Activated naive CD8-positive, alpha-beta T cell treated with anti-CD3 and anti-CD28 coated beads for 36 hours (primary cell): ENCODE measurements at places on chromosomes 5 and 9. TPM values are rescaled to one million over a fixed set of nuclear protein-coding genes. Genes with fewer than 3 reads are reported as not detected.

- no peak for DNase-seq
- H3K27ac ChIP-seq = no peak overlapping the region
- peaks cover 3% of the 10 kb centered on the region for H3K27me3 ChIP-seq
- H3K4me1 ChIP-seq = no peaks in the 10 kb centered on the region
- no peaks in the 10 kb centered on the region for H3K36me3 ChIP-seq
These were observed 9.3 kb upstream of the TRPC7 start for GRCh38 chr5:136374638-136375037.

DNA sequence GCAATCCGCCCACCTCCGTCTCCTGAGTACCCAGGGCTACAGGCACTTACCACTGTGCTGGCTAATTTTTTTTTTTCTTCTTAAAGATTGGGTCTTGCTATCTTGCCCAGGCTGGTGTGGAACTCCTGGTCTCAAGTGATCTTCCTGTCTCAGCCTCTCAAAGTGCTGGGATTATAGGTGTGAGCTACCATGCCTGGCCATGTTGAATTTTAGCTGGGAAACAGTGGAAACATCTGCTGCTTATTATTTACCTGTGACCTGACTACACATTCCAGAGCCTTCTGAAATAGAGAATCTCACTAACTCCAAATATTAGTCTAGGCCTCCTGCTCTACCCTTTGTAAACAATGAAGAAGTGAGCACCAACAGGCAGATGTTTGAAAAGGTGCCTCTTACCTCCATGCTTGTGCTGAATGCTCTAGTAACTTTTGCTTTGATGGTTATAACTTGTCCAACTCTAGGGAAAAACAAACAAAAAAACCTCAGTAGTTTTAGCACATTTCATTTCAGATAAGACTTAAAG lies 22.5 kb downstream of the ACOT12 start:
- no peak for DNase-seq
- H3K27me3 ChIP-seq = peaks cover 5% of the 10 kb centered on the region
- no peaks in the 10 kb centered on the region for H3K4me1 ChIP-seq
- H3K27ac ChIP-seq = no peak overlapping the region

GRCh38 chr5:60293518-60293917 lies 400.0 kb upstream of the PDE4D start:
- no peak overlapping the region for H3K27ac ChIP-seq
- H3K27me3 ChIP-seq = no peaks in the 10 kb centered on the region
- no peaks in the 10 kb centered on the region for H3K36me3 ChIP-seq
- no peak for DNase-seq
- H3K4me1 ChIP-seq = no peaks in the 10 kb centered on the region

DNA sequence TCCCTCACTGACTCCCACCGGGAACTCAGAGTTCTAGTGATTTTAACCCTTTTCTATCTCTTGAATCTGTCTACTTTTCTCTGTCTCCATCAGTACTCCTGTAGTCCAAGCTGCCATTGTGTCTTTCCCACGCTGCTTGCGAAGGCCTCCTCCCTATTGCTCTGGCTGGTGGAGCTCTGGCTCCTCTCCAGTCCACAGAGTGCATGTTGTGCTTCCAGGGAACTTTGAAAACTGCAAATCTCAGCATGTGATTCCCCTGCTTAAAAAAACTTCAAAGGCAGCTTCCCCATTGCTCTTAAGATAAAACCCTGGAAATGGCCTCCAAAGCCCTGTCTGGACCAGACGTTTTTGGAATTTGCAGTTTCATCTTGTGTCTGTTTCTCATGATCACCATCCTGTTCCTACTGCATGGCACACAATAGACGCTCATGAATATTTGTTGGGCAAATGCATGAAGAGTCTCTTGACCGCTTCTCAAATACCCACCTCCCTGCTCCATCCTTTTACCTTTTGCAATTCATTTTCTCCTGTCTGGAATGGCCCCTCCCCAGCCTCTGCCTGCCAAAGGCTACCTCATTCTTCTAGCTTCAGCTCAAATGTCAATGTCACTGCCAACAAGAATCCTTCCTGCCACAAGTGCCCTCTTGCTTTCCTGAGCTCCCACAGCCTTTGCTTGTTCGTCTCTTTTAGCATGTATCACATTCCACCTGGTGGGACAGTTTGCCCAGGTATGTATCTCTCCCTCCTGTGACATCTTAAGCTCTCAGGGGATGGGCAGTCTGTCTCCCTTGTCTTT lies 293.2 kb downstream of the ARHGAP26 start:
- DNase-seq = no peak
- no peaks in the 10 kb centered on the region for H3K27me3 ChIP-seq
- H3K4me1 ChIP-seq = peaks cover 42% of the 10 kb centered on the region
- peaks cover 66% of the 10 kb centered on the region for H3K36me3 ChIP-seq
- H3K4me3 ChIP-seq = no peak overlapping the region
- no peak overlapping the region for H3K27ac ChIP-seq

SLC45A2 gene
- not detected for total RNA-seq

DNA sequence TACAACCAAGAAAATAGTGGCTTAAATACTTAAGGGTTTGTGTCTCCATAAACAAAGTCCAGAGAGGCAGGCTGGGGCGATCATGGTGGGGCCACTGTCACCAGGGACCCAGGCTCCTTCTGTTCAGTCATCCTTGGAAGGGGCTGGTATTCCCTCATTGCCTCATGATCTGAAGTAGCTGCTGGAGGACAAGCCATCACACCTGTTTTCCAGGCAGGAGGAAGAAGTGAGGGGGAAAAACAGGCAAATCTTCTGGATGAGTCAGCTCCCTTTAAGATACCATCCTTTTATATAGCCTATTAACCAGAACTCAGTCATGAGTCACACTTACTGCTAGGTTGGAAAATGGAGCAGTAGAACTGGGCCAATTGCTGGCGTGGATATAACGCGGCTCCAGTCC lies 92.3 kb downstream of the DAP start:
- H3K4me3 ChIP-seq = no peak overlapping the region
- no peaks in the 10 kb centered on the region for H3K27me3 ChIP-seq
- DNase-seq = no peak

DNA sequence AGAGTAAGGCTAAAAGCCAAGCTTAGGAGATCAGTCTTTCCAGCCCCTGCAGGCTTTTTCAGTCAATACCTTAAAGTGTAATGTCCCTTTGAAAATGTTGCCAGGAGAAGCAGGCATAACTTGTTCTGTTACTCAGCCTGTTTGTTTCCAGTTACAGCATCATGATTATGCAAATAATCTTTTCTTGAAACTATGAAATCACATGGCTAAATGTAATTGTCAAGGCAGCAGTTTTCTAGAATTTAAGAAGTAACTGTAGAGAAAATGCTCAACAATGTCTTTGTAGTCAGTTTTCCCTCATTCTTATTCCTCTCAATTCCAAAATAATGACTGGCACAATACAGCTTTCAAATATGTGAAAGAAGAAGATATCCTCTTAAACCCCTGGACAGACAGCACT lies 1.9 kb upstream of the GPR107 start:
- no peak for DNase-seq
- peak overlapping the region; percentile 53 for H3K4me3 ChIP-seq
- peaks cover 27% of the 10 kb centered on the region for H3K4me1 ChIP-seq
- H3K36me3 ChIP-seq = no peaks in the 10 kb centered on the region
- peak overlapping the region; percentile 30 for H3K27ac ChIP-seq

DNA sequence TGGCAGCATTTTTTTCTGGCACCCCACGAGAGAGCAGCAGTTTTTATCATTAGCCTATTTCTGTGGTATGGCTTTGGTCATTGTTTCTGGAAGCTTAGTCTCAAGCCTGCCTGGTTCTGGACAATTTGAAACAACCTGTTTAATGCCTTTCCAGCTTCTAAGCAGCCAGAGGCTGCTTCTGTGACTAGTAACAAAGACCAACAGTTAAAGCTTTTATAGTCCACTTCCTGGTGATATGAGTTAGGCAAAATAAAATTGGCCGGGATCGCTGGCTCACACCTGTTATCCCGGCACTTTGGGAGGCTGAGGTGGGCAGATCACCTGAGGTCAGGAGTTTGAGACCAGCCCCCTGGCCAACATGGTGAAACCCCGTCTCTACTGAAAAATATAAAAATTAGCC lies 24.0 kb downstream of the LYRM7 start:
- no peak overlapping the region for H3K4me3 ChIP-seq
- H3K27me3 ChIP-seq = no peaks in the 10 kb centered on the region
- no peak for DNase-seq
- H3K36me3 ChIP-seq = peaks cover 6% of the 10 kb centered on the region

GRCh38 chr5:151458314-151458713 lies 10.9 kb downstream of the SLC36A1 start:
- no peak for DNase-seq
- no peaks in the 10 kb centered on the region for H3K36me3 ChIP-seq
- H3K4me1 ChIP-seq = peaks cover 2% of the 10 kb centered on the region
- H3K27ac ChIP-seq = no peak overlapping the region
- no peaks in the 10 kb centered on the region for H3K27me3 ChIP-seq

DNA sequence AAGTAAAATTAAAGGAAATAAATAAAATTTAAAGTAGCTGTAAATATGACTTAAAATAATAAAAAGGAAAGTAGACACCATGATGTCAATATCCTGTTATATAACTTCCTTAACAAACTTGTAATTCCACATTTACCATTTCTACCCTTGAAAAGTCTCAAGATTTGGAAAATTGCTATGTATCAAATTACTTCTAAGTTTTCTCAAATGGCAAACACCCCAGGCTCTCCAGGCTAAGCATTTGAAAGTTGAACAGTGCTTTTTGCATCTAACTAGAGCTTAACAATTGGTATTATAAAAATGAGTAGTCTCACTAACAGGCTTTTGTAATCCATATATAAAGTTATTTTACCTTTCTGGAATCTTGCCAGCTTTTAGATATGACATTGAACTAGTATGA lies 41.5 kb upstream of the MACIR start:
- DNase-seq = no peak
- no peak overlapping the region for H3K27ac ChIP-seq
- peaks cover 5% of the 10 kb centered on the region for H3K36me3 ChIP-seq
- H3K4me1 ChIP-seq = peaks cover 6% of the 10 kb centered on the region
- H3K27me3 ChIP-seq = no peaks in the 10 kb centered on the region

DNA sequence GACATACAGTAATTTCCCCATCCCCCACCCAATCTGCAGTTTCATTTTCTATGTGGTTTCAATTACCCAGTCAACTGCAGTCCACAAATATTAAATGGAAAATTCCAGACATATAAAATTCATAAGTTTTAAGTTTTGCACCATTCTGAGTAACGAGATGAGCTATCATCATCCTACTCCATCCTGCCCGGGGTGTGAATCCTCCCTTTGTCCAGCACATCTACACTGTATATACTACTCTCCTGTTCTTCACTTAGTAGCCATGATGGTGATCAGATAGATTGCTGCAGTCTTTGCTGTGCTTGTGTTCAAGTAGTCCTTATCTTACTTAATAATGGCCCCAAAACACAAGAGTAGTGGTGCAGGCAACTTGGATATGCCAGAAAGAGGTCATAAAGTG lies 11.3 kb downstream of the OXCT1 start:
- peak overlapping the region; percentile 73 for H3K27ac ChIP-seq
- H3K4me1 ChIP-seq = peaks cover 27% of the 10 kb centered on the region
- H3K27me3 ChIP-seq = no peaks in the 10 kb centered on the region
- DNase-seq = no peak

- no peak for DNase-seq
- no peak overlapping the region for H3K4me3 ChIP-seq
- H3K4me1 ChIP-seq = no peaks in the 10 kb centered on the region
These were observed 608.9 kb downstream of the IRX1 start for GRCh38 chr5:4204276-4205141.

GRCh38 chr9:108880738-108881316 lies 18.8 kb downstream of the ACTL7A start:
- H3K4me1 ChIP-seq = peaks cover 11% of the 10 kb centered on the region
- H3K27ac ChIP-seq = no peak overlapping the region
- DNase-seq = no peak
- no peaks in the 10 kb centered on the region for H3K27me3 ChIP-seq

DNA sequence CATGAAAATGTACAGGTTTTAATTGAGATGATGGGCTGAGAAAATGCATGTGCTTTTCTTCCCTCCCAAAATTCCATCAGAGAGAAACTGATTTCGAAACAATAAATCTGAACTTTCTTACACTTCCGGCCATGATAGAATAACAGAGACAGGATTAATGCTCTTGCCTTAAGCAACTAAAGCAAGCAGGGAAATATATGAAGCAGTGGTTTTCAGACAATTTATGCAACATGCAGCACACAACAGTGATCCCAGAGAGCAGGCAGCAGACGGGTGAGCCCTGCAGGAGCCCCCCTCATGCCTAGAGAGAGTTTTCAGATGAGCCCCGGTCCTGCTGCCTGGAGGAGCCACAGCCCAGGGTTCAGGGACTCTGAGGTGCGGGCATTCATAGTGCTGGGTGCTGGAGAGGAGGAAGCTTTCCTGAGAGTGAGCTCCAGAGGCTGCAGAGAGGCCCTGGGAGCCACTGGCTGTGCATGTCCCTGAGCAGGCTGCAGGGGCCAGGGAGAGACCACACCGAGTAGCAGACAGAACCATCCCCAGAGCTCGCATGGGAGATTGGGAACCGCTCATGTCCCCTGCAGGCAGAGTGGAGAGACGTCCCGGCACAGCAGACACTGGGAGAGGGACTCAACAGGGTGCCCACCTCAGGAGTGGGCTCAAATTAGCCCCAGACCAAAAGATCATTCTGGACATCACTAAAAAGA lies 143.5 kb downstream of the OLFM1 start:
- H3K4me3 ChIP-seq = no peak overlapping the region
- H3K27me3 ChIP-seq = peaks cover 10% of the 10 kb centered on the region
- H3K4me1 ChIP-seq = no peaks in the 10 kb centered on the region
- no peaks in the 10 kb centered on the region for H3K36me3 ChIP-seq
- no peak for DNase-seq

DNA sequence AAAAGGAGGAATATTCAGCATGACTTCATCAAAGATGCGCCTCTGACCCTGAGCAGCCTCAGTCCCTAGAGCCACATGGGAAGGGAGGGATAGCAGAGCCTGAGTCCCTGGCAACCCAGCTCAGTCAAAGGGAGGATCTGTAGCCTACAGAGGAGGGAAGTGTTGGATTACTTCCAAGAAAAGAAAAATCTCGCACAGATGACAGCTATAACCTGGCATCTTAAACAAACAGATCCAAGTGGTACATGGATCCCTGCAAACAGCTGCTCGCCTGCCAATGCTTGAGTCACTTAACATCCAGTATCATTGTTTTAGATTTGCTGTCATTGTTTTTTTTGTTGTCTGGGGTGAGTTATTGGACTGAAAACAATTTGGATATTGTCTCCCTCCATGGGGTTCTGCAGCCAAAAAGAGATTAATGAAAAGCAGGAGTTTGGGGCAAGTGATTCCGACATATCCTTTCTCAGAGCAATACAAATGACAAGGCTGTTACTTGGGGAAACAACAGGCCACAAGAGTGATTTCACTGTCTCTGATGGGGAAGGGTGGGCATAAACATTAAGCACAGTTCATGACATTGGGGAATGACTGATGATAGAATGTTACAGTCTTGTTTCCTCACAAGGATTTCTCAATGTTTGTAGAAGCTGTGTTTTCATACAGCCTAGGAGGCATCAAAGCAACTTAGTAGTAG lies 153.5 kb upstream of the KIF2A start:
- H3K36me3 ChIP-seq = no peaks in the 10 kb centered on the region
- H3K27me3 ChIP-seq = peaks cover 4% of the 10 kb centered on the region
- DNase-seq = no peak

SOWAHA gene
- total RNA-seq = not detected

DNA sequence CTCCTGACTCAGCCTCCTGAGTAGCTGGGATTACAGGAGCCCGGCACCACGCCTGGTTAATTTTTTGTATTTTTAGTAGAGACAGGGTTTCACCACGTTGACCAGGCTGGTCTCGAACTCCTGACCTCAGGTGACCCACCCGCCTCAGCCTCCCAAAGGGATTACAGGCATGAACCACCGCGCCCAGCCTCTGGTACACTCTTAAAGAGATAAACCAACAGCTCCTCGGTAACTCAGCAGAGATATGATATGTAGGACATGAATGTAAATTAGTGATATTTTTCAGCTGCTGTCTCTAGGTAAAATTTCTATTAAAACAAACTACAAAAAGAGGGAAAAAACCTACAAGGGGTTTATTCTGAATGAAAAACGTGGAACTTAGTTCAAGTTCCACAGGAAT lies 42.8 kb upstream of the HK3 start:
- H3K4me1 ChIP-seq = no peaks in the 10 kb centered on the region
- H3K27me3 ChIP-seq = no peaks in the 10 kb centered on the region
- H3K4me3 ChIP-seq = no peak overlapping the region
- no peak for DNase-seq
